Naive thymus-derived CD4-positive, alpha-beta T cell (primary cell): ENCODE measurements at places on chromosomes 2 and 18. TPM values are rescaled to one million over a fixed set of nuclear protein-coding genes. Genes with fewer than 3 reads are reported as not detected.

The G6PC2 gene
- not detected for total RNA-seq

The SCYGR4 gene
- total RNA-seq: not detected

The ALPI gene
- not detected in 2 replicates for total RNA-seq

The SMYD1 gene
- total RNA-seq: not detected in 2 replicates

The GPR55 gene
- total RNA-seq: 1.6 TPM

GRCh38 chr2:56199492-56199891 lies 15.7 kb downstream of the CCDC85A start:
- no peak for DNase-seq

GRCh38 chr2:85801871-85802270 lies 48.1 kb downstream of the ATOH8 start:
- no peak for DNase-seq

GRCh38 chr2:110960954-110961353 lies 159.8 kb upstream of the BCL2L11 start:
- no peak for DNase-seq

- no peak for DNase-seq
Measured at GRCh38 chr2:100895934-100896685, 76.2 kb downstream of the NPAS2 start.

GRCh38 chr2:134079373-134079772 lies 174.5 kb upstream of the MGAT5 start:
- no peak for DNase-seq
